ENCODE measurements at places on chromosomes 4 and X.

- DNase-seq: no peak
Measured at GRCh38 chr4:149987330-149988086, 90.7 kb upstream of the DCLK2 start.

DNA sequence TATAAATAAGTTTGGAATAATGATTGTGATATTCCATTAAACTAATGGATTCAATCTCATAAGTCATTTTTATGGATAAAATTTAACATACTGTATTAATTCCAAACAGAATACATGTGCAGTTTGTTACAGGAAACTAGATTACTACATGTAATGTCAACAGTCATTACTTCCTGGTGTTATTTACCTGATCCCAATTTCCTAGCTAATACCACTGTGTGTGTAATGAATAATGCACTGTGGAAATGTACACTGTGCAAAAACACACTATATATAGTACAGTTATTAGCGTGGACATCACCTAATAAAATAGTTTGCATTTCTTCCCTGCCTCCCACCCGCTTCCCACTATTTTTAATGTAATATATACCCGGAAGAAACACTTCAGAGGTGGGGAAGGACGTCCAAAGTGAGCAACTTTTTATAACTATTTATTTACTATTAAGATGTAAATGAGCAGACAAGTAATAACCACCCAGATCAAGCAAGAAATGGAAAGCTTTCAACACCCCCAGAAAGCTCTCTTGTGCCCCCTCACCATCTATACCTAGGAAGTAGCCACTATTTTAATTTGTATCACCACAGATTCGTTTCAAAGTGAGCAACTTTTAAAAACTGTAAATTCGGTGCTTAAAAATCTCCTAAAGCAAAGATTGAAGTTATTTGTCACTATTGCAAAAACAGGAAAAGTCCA is 219.1 kb downstream of the THOC2 start:
- no peak for DNase-seq

GRCh38 chrX:136784231-136784630 is 3.5 kb upstream of the ARHGEF6 start:
- no peak for DNase-seq

DNA sequence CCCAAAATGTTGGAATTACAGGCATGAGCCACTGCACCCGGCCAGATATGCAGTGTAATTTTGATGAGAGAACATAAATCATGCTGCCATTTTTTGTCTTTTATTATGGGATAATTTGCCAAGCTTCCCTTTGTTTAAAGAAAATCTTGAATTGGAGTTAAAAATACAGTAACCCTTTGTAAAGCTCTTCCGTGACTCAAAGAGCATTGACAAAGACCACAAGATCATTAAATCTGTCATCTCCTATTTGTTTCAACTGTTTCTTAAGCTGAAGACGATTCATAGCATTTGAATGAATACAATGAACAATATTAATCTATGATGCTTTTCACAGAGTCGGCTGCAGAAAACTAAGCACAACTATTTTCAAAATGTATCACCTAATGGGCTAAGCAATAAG is 132.6 kb downstream of the ANAPC4 start:
- no peak for DNase-seq

DNA sequence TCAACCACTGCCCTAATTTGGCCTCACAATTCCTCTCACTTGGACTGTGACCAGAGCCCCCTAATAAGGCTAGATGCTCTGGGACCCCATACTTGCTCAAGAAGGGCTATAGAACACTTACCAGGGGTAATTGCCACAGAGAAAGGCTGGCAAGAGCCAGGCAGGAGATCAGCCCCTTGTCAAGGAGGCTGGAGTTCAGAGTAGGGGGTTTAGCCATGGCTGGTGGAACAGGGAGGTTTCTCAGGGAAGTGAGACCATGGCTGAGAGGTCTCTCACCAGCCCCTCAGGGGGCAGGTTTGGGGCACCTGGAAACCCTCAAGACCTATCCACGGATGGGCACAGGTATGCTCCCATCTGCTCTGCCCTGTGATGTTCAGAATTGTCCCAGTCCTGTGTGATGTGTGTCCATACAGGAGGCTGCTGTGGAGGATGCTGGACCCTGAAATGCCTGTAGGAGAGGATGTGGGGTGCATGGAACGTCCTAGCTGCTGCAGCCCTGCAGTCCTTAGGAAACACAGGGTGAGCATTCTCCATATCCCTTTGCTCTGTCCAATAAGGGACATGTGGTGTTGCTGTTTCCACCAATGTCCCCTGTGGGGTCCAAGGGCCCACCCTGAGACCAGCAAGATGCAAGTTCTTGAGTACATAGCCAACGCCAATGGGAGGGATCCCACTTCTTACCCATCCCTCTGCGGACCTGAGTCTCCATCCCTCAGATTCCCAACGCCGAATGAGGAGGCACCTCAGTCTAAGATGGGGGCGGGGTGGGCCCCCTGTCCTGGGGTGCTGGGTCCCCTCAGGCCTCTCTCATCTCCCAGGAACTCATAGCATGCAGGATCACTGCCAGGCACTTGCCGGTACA is 16.4 kb upstream of the HSFX1 start:
- no peak for DNase-seq

DNA sequence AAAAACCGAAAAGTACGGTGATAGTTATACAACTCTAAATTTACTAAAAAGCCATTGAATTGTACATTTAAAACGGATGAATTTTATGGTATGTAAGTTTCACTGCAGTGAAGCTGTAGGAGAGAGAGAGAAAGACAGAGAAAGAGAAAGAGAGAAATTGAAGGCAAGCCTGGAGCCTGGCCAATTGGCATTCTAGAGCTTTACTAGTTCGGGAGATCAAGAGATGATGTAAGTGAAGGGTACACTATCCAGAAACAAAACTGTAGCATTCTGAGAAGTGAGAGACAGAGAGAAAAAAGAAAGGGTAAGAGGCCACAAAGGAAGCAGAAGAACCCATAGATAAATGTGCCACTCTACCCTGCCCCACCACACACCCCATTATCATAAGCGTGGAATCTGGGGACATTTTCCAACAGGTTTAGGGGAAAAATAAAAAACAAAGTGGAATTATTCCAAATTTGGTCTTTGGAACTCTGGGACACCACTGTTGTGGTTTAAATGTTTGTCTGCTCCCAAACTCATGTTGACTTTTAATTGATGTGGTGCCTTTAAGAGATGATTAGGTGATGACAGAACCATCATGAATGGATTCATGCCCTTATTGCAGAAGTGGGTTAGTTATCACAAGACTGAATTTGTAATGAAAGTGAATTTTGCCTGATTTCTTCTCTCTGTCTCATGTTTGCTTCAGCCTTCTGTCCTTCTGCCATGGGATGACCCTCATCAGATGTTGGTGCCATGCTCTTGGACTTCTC is 123.0 kb upstream of the PLS3 start:
- no peak for DNase-seq

GRCh38 chr4:151738720-151739517 is 21.9 kb downstream of the GATB start:
- no peak for DNase-seq

- no peak for DNase-seq
Measured at GRCh38 chrX:131441033-131441432, 102.8 kb upstream of the OR13H1 start.

DNA sequence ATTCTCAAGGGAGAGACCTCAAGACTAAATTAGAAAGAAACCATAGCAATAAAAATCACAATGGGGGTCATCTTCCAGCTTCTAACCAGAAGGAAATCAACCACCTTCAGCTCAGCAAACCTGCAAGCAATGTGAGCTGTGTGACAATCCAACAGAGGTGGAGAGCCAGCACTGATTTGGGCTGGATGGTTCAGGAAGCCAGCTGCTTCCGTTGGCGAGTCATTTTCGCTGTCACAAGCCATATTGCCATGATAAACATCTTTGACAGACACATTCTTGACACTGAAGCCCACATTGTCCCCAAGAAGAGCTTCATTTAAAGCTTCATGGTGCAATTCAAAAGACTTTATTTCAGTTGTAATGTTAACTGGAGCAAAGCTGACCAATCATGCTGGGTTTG is 22.7 kb downstream of the F8A1 start:
- no peak for DNase-seq

DNA sequence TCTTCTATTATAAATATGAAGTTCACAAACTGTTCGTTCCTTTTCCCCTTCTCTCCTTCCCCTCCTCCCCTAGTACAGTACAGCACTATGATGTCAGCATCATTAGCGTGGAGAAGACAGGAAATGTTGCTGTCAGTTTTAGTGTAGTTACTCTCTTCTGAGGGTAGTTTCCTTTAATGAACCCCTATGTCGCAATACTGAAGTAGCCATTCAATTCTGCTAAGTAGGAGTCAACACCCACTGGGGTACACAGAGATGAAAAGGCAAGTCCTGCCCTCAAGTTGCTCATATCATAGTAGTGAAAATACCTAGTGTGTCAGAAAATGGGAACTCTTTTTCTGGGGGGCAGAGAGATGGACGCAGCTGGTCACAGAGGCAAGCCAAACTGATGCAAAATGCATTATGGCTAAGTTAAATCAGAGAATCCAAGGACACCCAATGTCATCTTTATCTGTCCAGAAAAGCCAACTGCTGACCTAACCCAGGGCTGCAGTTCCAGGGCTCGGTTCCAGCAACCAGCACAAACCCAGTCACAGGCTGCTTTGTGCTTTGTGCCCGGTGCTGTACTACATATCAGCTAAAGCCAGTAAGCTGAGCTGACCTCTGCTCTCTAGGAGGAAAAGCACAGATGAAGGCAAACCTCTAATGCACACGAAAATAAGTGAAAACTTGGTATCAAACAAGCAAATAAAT is 31.5 kb downstream of the GRIA3 start:
- no peak for DNase-seq

- DNase-seq: no peak
Measured at GRCh38 chrX:147894366-147894963, 17.3 kb upstream of the FMR1 start.

- no peak for DNase-seq
Measured at GRCh38 chrX:51860679-51861078, 32.7 kb upstream of the MAGED1 start.

DNA sequence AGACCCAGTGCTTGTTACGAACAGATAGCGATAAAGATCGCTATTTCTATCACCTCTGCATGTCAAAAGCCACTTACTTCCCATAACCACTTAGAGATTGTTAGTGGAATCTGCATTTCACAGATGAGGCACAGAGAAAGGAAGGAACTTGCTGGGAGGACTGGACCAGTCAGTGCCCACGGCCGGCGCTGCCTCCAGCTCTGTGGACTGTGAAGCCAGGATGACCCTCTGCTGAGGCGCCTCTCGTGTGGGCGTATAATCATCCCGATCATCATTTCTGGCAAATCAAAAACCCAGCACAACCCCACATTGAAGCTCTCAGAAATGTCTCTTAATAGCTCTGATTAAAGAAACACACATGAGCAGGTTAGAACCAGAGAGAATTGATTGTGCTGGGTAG is 61.5 kb upstream of the ADRA2C start:
- no peak for DNase-seq

- DNase-seq: no peak
Measured at GRCh38 chrX:25154168-25154567, 138.4 kb upstream of the ARX start.

- no peak for DNase-seq
Measured at GRCh38 chr4:101792056-101792590, 1.6 kb downstream of the BANK1 start.

DNA sequence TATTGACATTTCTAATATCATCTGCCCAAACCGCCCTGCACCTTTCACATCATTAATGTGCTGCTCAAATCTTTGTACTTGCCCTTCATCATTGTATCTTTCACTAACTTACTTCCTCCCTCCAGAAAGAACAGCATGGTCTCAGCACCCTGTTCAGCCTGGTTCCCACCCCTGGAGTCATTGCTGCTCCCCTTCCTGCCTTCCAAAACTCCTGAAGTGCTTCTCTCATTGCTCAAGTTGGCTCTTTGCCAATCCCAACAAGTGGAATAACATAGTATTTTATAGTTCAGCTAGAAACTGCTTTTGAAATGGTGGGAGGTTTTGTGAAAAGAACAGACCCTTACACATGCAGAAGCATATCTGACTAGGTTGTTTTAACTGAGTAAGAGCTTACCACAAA is 14.0 kb upstream of the TTC29 start:
- DNase-seq: no peak

DNA sequence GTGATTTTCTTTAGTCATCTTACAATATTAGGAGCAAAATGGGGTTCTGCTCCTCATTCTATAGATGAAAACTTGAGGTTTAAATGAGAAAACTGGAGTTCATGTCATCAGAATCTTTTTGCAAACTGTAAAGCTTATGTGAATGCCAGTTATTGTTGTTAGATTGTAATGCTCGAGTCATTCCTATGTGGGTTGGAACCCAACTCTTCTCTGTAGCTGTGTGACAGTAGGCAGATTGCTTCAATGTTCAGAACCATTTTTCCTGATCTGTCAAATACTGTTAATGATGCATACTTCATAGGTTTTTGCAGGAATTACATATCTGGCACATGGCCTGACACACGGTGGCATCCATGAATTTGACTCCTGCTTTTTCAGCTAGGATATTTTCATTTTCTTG is 178.9 kb downstream of the RAPGEF2 start:
- DNase-seq: no peak

DNA sequence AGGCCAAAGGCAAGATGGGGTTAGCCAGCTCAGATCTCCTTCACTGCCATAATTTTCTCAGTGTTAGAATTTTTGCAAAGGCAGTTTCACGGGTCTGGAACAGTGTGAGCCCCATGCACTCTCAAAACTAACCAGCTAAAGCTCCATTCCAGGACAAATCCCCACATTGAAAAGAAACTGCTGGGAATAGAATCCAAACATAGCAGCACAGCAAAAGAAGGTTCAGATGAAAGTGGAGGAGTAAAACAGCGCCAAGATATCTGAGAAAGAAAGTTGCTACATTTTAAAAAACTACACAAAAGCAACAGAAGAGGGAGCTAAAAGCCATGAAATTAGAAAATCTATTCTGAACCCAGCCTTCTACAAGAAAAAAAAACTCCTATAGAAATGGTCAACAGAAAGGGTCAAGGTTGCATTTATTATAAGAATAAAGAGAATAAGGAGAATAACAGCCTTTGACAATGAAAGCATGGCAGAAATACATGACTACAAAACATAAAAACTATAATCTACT is 39.6 kb upstream of the SLC7A3 start:
- DNase-seq: no peak

DNA sequence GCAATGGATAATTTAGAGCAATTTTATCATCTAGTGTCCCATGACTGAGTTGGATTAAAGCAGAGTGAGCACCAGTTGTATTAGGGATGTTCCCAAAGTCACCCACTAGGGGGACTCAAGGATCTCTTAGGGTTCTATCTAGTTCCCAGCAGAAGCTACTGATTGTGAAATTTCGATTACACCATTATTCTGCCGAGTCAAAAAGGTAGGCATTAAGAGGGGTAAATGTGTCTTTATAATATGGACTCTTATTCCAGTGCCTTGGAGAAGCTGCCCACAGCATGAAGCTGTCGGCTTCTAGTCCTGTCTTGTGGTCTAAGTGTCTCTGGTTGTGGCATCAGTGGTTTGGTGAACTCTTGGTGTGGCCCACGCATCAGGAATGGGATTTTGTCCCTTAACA is 53.3 kb downstream of the RGS12 start:
- DNase-seq: peak; percentile 47

Data from NCI-H510A treated with DMSO at 0.1 percent for 48 hours (cell line).